Endothelial cell of coronary artery (primary cell): ENCODE measurements at places on chromosomes 4 and X. TPM values are rescaled to one million over a fixed set of nuclear protein-coding genes. Genes with fewer than 3 reads are reported as not detected.

FAM9C gene
- total RNA-seq = not detected in 2 replicates

DCAF4L1 gene
- 0.09 and 0.19 TPM in 2 replicates for total RNA-seq

DUSP21 gene
- total RNA-seq = not detected in 2 replicates

FGFBP2 gene
- total RNA-seq = not detected in 2 replicates

GLRB gene
- 2.2 and 5.1 TPM in 2 replicates for total RNA-seq

OPN1LW gene
- not detected in 2 replicates for total RNA-seq

KCNE5 gene
- 0.09 and 0.18 TPM in 2 replicates for total RNA-seq

EDA gene
- 0.81 and 2.4 TPM in 2 replicates for total RNA-seq

CXCL1 gene
- 19.2 and 33.4 TPM in 2 replicates for total RNA-seq

F8A3 gene
- total RNA-seq = 0.85 and 1.3 TPM in 2 replicates

PSAPL1 gene
- total RNA-seq = not detected in 2 replicates

IL9R gene
- not detected in 2 replicates for total RNA-seq

TMEM154 gene
- total RNA-seq = 2.3 and 3.9 TPM in 2 replicates

IQSEC2 gene
- 3.1 and 3.8 TPM in 2 replicates for total RNA-seq

FAM184B gene
- under 0.01 TPM in 1 of 2 replicates, not detected in the other for total RNA-seq

KLF8 gene
- total RNA-seq = 0.09 and 0.66 TPM in 2 replicates

RTL3 gene
- total RNA-seq = under 0.01 TPM in 1 of 2 replicates, not detected in the other
